ENCODE measurements at places on chromosomes 1 and 21.
A peak's percentile ranks its signal among the peaks of the same experiment; 100 is the strongest.

DNA sequence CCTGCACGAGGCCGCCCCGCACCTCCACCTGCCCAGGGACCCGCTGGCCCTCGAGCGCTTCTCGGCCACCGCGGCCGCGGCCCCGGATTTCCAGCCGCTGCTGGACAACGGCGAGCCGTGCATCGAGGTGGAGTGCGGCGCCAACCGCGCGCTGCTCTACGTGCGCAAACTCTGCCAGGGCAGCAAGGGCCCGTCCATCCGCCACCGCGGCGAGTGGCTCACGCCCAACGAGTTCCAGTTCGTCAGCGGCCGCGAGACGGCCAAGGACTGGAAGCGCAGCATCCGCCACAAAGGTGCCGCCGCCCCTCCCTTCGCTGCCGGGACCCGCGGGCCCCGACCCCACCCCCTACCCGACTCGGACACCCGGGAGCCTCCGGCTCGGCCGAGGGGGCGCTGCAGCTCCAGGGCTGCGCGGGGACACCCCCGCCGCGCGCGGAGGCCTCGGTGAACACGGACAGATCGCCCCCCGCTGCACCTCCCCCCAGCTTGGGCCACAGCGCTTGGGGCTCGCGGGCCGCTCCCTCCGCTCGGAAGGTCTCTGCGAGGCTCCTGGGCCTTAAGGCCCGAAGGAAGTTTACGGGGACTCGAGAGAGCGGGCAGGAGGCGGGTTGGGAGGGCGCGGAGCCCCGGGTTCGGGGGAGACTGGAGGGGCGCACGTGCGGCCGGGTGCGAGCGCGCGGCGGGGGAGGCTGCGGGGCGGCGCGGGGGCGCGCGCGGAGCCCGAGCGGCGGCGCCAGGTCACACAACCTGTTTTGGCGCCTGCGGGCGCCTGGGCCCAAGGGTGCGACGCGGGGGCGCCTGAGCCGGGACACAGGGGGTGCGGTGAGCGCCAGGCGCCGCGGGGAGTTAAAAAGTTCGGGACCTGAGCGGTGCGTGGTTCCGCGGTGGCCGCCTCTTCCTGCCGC is 1.2 kb downstream of the SAMD11 start:
- DNase-seq = no peak

GRCh38 chr1:67614511-67614934 is 70.5 kb upstream of the GADD45A start:
- DNase-seq = no peak

GRCh38 chr1:1282998-1283397 is 2.8 kb downstream of the SCNN1D start:
- no peak for DNase-seq

- no peak for DNase-seq
Observed at GRCh38 chr1:109357616-109358015, 40.1 kb downstream of the SORT1 start.

GRCh38 chr1:221011145-221011544 is 131.9 kb downstream of the HLX start:
- no peak for DNase-seq

DNA sequence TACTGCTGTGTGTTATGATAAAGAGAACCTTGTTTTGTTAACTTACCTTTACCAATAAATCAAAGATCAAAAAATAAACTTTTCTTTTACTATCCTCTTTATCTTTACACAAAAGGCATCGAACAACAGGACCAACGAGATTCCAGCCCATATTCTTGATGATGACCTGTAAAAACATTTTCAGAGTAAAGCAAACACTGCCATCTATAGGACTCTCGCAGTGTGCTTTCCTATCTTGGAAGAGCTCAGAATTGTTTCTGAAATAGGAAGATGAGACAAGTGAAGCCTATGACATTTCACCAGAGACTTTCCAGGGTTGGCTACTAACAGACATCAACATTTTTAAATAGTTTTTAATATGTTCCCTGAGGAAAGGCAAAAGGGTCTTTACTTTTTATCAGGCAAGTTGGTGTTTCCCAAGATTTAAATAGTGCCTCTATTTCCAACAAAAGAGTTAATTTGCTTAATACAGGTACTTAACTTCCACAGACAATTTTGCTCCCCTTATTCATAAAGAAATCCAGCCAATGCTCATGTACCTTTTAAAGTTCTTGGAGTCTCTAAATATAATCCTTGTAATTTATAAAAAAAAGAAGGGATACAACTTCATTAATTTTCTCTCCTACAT is 7.3 kb downstream of the GLMN start:
- no peak for DNase-seq

DNA sequence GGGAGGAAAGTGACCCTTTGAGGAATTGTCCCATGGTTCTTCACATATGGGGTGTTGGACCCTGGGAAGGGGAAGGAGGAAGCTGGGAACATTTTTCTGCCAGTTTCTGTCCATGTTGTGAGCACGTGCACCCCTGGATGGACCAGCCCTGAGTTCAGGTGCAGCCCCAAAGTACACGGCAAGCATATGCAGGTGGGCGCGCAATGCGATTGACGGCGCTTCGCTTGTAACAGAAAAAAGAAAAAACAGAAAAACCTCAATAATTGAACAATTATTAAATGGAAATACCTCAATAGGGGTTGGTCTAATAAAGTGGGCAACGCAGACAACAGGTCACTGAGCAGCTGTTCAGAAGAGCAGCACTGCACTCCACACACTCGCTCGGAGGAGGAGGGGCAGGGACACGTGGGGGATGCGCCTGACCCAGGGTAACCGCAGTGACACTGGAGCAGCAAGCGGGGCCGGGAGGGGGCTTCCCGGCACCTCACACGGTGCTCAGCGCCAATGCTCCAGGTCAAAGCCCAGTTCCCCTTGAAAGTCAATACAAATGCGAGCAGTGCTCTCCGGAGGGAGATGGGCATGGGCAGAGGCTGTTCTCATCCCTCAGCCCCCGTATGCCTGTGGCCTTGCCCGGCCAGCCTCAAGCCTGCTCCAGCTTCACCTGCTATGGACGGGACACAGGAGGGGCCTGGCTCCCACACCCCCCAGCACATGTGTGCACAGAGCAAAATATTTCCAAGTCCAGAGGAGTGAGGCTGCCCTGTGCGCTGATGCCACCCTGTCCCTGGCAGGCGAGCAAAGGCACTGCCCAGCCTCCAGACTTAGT is 6.6 kb upstream of the ACTRT2 start:
- peak; percentile 9 for DNase-seq

DNA sequence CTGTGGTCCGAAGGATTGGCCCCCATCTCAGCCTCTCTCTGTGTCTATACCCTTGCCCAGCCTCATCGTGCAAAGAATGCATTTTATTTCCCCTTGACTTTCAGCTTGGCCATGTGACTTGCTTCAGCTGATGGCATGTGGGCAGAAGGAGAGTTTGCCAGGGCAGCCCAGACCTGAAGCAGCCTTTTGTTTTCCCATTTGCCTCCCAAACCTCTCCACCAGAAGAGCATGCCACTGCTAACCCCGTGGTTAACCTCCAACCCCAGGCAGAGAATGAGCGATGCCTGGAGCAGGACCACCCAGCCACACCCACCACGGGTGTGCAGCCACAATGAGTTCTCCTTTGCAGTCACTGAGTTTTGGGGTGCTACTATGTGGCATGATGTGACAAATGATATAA is 136.4 kb downstream of the SETD4 start:
- DNase-seq = no peak

GRCh38 chr1:21514245-21514644 is 5.0 kb downstream of the ALPL start:
- DNase-seq = no peak

GRCh38 chr1:165279882-165280281 is 76.6 kb downstream of the LMX1A start:
- no peak for DNase-seq

DNA sequence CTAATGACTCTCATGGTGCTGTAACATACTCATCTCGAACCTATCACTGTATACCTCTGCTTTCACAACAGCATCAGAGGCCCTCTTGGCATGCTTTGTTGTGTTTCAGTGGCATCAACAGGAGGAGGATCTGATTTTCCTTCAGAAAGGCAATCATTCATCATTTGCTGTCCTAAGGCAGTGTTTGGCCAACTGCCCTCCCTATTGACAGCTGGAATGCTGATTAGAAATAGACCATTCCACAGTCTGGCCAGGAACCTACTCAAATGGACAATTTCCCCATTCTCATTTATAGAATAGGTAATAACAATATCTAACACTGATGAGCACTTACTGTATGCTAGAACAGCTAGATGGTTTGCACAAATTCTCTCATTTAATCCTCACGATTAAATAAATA is 310.6 kb upstream of the PTBP2 start:
- no peak for DNase-seq

GRCh38 chr1:180228648-180229482 is 1.2 kb upstream of the LHX4 start:
- DNase-seq = no peak

All from left hindlimb (tissue), 1 donor.